ENCODE measurements at places on chromosomes 11 and 22.

DNA sequence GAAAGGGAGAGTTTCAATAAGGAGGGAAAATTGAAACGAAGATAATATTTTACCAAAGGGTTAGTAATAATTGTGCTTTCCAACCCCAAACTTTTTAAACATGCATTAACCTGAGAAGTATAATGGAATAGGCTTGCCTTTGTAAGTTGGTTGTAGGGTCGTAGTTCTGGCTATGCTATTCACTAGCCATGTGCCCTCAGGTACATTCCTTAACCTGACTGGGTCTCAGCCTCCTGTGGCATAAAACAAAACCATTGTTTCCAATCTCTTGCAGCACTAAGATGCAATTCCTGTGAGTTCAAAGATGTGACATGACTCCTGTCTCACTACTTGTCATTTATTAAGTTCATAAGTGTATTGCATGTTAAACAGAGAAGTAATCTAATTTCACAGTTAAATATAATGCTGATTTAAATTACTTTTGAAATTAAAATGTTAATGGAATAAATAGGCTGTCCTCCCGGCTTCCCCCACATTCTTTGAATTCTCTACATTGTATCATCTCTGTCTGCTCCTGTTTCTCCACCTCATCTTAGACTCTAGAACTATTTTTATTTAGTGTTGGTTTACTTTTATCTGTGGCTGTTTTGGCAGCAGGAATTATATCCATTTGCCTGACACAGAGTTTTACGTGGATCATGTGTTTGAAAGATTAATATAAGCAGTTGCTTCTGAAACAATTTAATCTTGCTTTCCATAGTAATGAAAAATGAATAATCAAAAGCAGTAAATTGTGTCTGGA is 216.3 kb downstream of the FAT3 start:
- no peak for DNase-seq

DNA sequence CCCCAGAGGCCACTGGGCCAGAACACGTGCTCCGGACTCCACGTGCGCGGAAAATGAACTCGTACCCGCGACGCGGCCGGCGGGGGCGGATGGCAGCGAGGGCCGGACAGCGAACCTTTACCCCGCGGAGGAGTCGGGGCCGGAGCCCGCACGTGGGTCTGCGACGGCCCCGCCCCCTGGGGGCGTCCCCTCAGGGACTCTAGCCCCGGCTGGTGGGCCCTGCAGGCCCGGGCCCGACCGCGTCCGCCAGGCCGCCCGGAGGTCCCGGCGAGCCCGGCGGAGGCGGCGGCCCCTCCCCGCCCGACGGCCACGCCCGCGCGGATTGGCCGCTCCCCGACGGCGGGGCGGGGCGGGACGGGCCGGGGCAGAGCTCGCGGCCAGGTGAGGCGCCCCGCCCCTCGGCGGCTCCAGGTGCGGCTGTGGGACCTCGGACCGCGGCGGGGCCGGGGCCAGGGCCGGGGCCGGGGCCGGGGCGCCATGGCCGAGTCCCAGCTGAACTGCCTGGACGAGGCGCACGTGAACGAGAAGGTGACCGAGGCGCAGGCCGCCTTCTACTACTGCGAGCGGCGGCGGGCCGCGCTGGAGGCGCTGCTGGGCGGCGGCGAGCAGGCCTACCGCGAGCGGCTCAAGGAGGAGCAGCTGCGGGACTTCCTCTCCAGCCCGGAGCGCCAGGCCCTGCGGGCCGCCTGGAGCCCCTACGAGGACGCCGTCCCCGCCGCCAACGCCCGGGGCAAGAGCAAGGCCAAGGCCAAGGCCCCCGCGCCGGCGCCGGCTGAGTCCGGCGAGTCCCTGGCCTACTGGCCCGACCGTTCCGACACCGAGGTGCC is at the start of gene FAM83F:
Gene FAM83F (plus strand): TSS at position 389 of the 827 bp plus-strand sequence. CDS start 89 bp downstream, at position 478.
- DNase-seq = no peak

DNA sequence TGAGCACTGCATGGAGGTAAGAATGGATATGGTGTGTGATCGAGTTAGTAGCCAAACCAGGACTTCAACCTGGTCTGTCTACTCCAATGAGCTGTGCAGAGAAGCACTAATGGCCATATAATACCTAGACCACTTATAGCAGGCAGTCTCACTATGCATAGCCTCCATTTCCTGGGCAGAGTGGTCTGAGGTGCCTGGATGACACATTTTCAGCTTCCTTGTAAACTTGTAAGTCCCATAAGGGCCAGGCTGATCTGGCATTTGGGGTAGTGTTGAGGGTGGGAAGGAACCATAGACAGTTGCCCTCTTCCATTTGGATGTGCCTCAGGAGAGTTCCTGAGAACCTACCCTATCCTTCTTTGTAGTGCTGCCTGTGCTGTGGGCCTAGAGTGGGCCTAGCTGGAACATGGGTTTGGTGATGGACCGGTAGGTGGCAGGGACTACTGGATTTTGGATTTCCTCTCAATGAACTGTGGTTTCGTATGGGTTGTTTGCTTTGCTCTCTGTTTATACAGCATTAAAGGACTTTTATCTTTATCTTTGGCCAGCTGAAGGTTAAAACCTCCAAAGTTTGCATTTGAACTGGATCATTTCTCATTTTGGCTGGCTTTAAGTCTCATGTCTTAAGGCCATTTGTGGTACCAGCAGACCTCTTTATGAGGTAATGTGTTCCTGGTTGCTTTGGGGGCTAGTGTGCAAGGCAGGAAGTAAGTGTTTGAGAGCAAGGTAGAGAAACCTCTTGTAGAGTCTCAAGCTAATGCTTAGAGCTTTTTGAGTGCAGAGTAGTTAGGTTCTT is 86.9 kb downstream of the STIM1 start:
- no peak for DNase-seq

DNA sequence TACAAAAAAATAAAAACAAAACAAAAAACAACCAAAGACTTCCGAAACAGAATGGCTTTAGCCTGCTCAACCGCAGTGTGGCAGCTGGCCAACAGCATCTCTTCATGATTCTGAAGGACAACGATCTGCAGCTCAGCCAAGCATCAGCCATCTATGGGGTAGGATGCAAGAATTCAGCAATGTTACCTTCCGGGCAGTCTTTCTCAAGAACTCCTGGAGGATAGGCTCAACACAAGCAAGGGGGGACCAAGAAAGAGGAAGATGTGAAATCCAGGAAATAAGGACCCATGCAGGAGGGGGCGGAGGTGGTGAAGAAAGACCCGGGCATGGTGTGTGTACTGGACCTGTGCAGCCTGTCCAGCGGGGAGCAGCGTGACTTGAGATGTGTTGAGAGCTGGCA is 3.5 kb upstream of the TSPO start:
- no peak for DNase-seq

- DNase-seq = peak; percentile 95
These were observed 65.4 kb downstream of the MICAL2 start for GRCh38 chr11:12175694-12176241.

- DNase-seq = no peak
These were observed 30.4 kb downstream of the BID start for GRCh38 chr22:17743661-17744411.

DNA sequence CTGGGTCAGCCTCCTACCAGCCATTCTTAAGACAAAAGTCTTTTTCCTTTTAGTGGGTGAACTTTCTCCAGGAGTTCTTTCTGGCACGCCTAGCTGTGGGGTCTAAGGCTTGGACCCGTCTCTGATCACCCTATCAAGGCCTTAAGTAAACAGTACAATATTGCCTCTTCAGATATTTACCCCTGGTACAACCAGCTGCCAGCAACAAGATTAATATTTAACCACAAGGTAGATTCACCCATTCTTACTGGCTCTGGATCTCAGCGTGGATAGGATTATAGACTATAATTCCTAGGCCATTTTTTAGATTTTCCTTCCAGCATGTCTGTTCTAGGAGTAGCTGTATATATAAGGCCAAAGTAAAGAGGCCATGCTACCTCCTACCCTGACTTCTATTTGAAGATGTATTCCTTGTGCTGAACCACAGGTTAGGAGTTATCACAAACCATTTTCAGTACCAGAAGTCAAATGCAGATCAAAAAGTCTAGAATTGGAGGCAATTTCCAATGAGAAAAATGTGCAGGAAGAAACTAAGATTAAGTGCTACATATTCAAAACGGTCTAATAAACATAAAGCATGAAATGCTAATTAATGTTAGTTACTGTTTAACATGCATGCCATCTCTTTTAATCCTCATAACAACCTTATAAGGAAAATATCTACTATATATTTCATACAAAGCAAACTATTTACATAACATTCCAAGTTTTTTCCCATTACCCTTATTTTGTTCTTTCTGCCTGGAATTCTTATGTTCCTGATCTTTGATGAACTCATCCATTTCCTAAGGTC is 110.0 kb upstream of the SYN3 start:
- DNase-seq = no peak

- DNase-seq = no peak
These were observed 160.2 kb upstream of the LARGE1 start for GRCh38 chr22:34080433-34080832.

Data from fibroblast of mammary gland (primary cell).